ENCODE measurements at places on chromosomes 6 and 20.

DNA sequence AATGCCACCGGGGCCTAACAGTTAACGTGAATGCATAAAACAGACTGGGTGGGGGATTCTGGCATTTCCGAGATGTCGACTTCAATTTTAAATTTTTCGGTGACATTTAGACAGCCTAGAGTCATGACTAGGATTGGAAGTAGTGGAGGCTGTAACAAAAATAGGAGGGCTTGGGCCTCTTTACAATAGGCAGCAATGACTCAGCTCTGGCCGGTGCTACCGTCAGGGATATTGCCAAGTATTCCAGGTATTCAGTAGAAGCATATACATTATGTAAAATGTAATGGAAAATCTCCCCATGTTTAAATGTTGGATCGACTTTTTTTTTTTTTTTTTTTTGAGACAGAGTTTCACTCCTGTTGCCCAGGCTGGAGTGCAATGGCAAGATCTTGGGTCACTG lies 136.2 kb upstream of the STMND1 start:
- no peak for DNase-seq

- DNase-seq, result no peak
These were observed 344.6 kb upstream of the MARCKS start for GRCh38 chr6:113512576-113512975.

GRCh38 chr6:30895343-30895742 lies 11.0 kb downstream of the DDR1 start:
- no peak for DNase-seq

GRCh38 chr6:138196122-138196738 lies 22.1 kb downstream of the PBOV1 start:
- DNase-seq, result no peak

DNA sequence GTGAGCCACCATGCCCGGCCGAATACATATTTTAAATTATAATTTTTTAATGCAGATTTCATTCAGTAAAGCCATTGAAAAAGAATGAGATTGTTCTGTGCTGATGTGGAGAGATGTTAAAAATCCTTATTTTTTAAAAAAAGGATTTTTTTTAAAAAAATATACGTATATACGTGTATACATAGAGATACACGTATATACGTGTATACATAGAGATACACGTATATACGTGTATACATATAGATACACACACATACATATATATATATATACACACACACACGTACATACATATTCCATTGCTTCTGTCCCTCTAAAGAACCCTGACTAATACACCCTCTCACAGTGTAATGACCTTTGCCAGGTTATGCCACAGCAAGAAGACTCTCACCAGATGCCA lies 23.8 kb upstream of the TBC1D7 start:
- no peak for DNase-seq
